ENCODE measurements at places on chromosomes 1 and 21.
A peak's percentile ranks its signal among the peaks of the same experiment; 100 is the strongest.

DNA sequence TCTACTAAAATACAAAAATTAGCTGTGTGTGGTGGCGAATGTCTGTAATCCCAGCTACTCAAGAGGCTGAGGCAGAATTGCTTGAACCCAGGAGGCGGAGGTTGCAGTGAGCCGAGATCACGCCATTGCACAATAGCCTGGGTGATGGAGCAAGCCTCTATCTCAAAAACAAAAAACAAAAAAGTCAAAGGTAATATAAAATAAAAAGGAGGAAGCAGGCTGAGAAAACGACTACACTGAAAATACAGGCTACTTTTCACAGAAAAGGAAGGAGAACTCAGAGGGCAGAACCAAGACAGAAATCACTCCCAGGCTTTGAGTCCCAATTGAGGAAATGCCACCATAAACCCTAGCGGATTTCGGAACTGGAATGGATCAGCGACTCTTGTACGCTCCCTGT is 5.9 kb upstream of the A3GALT2 start:
- no peak for DNase-seq

DNA sequence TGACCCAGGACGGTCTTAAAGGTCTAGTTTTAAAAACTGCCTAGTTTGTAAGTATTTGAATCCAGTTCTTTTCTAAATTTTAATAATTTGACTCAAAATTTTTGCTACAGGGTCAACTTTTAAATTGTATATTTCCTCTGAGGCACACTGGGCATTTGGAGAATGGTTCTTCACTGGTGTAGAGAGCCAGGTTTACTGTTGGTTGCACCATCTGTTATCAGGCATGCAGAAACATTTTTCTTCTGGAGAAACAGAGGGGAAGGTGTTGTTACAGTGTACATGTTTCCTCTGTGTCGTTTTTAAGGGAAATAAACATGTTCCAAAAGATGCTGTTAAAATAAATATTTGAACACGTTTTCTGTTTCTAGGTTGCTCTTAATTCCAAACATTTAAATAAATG is 39.0 kb upstream of the RWDD3 start:
- DNase-seq, result no peak

- no peak for DNase-seq
Observed at GRCh38 chr1:48596046-48596445, 124.0 kb upstream of the SPATA6 start.

DNA sequence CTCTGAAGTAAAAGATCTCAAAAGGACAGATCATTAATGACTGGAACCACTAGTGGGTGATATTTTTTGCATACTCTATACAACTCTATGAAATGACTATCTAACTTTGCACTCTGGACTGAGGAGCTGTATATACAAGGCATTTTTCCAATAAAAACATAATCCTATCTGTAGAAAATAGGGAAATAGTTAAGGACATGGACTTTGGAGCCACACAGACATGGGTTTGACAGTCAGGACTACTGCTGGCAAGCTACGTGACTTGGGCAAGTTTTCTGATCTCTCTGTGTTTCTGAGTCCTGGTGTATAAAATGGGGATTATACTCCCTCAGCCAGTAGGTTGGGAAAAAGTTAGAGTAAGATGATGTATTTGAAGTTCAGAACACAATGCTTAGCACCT is 20.9 kb upstream of the HSD3B2 start:
- DNase-seq, result no peak

- DNase-seq, result no peak
Observed at GRCh38 chr1:107682467-107682866, 282.5 kb downstream of the VAV3 start.

- DNase-seq, result no peak
Observed at GRCh38 chr1:168939110-168939946, 167.2 kb upstream of the ATP1B1 start.

DNA sequence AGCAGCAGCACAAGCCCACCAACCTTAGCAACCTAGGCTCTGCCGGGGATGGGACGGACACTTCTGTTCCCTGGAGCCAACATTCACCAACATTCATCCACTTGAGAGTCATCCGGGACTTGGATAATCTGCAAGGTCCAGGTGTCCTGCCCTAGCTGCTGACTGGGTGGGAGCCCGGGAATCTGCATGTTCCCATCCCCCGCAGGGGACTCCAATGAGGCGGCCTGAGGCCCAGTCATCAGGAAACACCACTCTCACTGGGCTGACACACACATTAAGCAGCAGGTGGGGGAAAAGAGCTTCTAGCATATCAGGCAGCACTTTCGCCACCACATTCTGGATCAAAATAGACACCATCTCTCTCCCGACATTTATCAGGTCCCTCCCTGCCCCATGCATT is 38.4 kb upstream of the CCSAP start:
- no peak for DNase-seq

- DNase-seq, result no peak
Observed at GRCh38 chr1:157154940-157155514, 16.8 kb upstream of the ETV3 start.

DNA sequence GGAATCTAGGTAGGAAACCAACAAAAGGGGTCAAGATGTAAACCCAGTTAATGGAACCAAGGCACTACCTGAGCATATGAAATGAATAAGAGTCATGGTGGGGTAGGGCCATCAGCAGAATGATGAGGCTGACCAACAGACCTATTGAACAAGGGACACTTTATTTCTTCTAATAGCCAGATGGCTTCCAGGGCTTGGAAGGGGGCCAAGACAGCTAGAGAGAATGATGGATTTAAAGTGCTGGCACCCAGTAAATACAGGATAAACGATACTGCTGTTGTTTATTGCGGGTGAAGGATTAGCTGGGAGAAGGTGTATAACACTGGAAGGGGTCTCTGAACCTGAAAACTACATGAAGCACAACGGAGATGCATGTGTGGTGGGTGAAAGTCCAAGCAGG is 15.6 kb downstream of the DDAH1 start:
- no peak for DNase-seq

DNA sequence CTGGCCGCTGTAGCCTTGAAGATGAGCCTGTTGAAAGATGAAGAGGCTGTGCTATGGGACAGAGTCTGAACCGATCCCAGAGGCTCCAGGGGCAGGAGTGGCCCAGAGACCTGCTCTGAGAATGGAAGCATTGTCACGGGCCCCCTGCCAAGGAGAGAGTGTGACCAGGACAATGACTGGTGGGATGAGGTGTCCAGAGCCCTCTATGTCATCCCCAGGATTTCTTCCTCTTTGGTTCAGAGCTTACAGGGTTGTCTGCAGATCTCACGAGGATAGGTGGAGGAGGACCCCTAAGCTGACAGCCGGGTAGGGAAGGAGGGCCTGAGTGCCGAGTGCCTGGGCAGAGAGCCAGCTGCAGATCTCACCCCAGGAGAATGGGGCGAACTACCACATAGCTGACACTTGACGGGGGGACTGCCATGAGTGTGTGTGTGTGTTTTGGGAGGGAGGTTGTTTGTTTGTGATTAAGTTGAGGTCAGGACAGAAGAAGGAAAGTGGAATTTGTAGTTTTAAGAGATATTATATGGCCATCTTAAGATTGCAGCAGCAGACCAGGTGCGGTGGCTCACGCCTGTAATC is 25.4 kb downstream of the PIK3CD start:
- DNase-seq, result no peak

DNA sequence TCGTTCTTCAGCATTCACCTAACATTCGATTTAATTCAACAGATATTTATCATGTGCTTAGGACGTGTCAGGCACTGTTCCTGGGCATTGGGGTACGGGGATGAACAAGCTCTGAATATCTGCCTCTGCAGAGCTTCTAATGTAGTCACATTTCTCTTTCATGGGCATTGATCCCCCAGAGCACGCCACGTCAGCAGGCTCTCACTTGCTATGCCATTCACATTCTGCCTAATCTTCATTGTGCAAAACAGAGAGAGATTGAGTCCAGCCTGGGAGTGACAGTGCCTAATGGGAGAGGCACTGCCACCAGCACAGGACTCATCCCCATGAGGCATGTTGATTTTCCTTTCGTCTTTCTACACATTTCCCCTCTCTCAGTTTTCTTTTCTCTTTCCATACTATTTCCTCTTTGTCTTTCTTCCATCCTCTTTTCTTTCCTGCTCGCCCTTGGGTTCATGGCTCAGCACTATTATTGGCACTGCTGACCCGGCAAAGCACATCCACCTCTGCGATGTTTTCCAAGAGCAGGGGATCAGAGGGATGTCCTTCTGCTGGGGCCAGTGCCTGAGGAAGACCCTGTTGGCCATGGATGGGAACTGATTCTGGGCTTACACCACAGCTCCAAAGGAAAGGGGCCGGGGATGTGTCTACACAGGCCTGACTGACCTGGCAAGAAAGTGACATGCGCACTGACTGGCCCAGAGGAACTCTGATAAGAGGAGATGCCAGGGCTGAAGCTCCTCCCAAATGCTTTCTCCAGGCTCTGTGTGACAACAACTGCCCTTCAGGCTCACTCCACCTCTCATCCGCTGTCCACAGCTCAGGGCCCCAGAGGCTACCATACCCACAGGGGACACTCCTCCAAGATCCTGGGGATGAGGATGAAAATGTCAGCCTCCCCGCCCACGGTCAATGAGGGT is 195.9 kb downstream of the TOMM20 start:
- no peak for DNase-seq

GRCh38 chr1:56095696-56096665 is 483.4 kb downstream of the PLPP3 start:
- no peak for DNase-seq

GRCh38 chr1:230611128-230611877 is 31.0 kb upstream of the COG2 start:
- DNase-seq, result no peak

GRCh38 chr1:158371188-158371953 is 17.7 kb downstream of the CD1E start:
- no peak for DNase-seq

DNA sequence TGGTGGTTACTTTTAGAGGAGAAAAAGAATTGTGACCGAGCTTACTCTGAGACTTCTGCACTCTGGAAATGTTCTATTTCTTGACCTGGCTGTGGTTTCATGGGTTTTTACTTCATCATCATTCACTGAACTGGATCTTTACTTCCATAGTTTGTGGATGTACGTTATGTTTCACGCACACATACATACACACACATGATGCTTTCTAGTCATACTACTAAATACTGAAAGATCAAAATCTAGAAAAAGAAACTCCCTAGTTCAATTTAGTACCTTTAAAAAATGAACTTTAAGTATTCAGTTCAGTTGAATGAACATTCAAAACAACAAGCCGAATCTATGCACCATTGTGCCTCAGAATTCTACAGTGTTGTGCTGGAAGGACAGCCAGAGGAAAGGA is 65.0 kb downstream of the TEX35 start:
- no peak for DNase-seq

DNA sequence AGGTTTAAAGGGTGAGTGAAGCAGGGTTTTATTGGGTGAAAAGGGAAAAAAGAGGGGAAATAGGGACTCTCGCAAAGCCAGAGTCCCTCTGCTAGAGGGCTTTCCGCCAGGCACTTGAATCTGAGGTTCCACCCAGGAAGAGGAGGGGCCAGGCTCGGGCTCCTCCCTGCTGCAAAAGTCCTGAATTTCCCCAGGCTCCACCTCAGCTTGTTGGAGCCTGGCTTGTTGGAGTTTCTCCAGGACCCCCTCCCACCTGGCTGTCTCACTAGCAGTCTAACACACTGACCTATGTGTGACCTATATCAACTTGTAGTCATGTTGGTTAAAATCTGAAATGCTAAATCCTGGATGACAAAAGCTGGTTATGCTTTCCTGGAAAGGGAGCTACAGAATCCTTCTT is 25.5 kb downstream of the GBP2 start:
- no peak for DNase-seq

GRCh38 chr1:174939775-174940545 is 59.8 kb upstream of the CACYBP start:
- no peak for DNase-seq

DNA sequence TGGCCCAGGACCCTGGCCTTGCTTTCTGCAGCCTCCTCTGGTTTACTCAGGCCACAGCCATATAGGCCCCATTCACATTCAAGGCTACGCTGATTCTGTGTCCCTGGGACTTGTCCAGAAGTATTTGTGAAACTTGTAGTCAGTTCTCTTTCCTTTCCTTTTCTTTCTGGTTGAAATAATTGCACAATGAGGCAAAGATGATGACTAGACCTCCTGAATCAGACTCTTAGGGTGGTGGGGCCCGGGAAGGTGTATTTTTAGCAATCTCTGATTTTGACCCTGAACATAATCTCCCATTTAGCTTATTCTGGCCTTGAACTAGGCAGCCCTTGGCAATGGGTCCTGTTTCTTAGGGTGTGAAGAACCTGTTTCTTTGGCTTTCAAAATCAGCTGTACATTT is 39.9 kb downstream of the STUM start:
- DNase-seq, result no peak

- no peak for DNase-seq
Observed at GRCh38 chr1:116726872-116727820, 27.1 kb upstream of the CD2 start.

- DNase-seq, result no peak
Observed at GRCh38 chr1:45535988-45536766, 14.4 kb upstream of the AKR1A1 start.

- no peak for DNase-seq
Observed at GRCh38 chr1:110148961-110149360, 1.3 kb upstream of the SLC6A17 start.

GRCh38 chr1:189977184-189977583 is 500.5 kb downstream of the BRINP3 start:
- no peak for DNase-seq

DNA sequence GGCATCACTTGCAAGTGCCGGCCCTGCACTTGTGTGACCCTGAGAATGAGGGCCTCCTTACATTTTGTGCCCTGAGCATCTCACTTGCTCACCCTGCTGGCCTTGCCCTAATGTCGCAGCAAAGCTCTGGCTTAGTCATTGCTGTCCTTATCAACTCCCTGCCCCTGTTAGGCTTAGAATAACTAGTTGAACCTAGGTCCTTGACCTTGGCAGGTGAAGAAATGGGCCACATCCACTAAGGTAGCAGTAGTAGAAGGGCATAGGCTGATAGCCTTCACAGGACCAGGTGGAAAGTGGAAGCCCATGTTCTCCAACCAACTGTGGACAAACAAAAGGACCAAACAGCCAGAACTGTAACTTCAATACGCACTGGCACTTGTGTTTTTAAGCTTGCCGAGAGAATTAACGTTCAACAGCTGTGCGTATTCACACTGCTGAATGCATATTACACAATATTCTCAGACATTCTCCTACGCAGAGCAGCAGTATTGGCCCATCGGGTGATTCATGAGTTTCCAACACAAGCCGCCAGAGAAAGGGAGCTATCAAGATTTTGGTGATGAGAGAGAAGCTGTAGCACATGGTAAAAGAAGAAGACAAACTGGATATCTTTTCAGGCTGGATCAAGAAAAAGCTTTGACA is 27.7 kb upstream of the PTGFRN start:
- DNase-seq, result peak; percentile 36

DNA sequence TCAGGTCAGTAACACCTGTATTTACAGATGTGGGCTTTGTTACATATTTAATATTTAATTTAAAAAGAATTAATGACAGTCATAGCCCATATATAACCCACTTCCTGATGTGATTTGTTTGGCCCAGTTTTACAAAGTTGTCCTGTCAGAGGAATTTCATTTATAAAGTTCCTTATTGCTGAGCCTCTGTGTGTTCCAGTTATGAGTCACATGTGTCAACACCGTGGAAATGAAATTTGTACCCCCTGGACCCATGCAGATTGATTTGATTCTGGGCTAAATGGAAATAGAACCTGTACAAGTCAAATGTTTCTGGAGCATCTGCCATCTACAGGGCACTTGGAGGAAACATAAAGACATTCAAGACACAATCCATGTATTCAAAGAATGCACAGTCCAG is 149.2 kb downstream of the CACNA1E start:
- DNase-seq, result no peak

- DNase-seq, result no peak
Observed at GRCh38 chr1:23930270-23930669, 17.1 kb upstream of the CNR2 start.
